ENCODE measurements at places on chromosomes 3 and 15.

GRCh38 chr3:4935347-4935746 lies 43.9 kb upstream of the BHLHE40 start:
- DNase-seq, result no peak

GRCh38 chr15:85429522-85429921 lies 49.1 kb downstream of the AKAP13 start:
- DNase-seq, result no peak

GRCh38 chr3:172359231-172359630 lies 89.0 kb downstream of the GHSR start:
- no peak for DNase-seq

GRCh38 chr3:161413855-161414210 lies 42.5 kb upstream of the SPTSSB start:
- DNase-seq, result no peak

DNA sequence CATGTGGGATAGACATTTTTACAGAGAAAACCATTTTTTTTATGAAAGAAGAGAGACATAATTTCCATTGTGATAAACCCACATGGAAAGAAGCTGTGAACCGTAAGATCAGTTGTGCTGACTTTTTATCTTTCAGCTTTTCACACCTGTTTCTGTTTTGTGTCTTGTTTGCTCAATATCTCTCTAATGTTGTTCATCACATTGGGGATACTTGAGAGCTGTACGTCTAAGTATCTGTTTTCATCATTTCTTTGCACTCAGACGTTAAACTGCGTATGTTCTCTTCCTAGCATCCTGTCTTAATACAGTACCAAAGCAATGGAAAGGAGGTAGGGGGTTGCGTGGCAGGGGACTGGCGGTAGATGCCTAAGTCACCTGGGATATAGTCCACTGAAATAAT lies 449.0 kb downstream of the NAALADL2 start:
- no peak for DNase-seq

DNA sequence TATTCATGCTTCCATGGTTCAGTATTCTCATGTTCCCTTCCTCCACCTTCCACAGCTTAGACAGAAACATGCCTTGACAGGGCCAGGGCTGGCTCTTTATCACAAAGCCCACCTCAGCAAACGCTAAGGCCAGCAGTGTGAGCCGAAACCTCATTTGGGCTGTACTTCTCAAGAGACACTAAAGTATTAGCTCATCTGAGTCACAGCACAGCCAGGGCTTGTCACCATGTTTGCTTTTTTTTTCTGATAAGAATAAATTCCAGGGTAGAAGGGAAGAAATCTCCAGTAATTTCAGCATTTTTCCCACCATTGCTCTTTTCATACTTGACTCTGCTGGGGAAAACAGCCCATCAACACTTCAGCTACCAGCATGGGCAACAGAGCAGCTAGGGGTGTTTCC lies 95.4 kb downstream of the MYLK start:
- DNase-seq, result no peak

DNA sequence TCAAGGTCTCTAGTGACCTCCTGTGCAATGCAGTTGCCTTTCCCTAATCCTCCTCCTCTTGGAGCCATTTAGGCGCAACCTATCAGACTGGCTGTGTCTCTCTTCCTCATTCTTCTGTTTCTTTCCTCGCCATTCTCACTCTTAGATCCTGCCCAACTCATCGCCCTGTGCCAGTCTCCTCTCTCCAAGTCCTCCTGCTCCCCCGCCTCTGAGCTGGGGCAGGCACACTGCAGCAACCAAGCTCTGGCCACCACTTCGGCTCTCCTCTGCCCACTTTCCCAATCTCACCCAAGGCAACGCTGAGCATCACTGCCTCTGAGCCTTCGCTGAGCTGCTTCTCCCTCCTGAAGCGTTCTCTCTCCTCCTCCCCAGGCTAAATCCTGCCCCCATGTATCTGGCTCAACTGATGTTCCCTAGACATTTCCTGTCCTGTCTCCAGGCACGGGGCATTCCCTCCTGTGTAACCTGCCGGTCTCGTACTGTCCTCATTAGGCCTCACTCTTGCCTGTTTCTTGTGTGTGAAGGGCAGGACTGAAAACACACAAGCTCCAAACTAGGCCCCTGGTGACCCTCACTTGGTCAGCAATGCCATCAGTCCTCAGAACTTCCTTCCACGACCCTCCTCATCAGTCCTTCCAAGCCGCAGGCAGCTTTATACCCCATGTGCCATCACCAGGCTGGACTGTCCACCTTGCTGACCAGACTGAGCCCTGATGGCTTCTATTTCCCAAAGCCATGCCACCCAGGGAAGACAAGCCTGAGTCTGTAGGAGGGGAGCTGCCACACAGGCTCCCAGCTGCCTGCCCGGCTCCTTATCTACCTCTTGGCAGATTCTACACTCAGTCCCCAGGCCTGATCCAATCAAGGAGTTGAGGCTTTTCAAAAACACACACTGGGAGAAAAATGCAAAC lies 85.6 kb downstream of the SEC22A start:
- no peak for DNase-seq

DNA sequence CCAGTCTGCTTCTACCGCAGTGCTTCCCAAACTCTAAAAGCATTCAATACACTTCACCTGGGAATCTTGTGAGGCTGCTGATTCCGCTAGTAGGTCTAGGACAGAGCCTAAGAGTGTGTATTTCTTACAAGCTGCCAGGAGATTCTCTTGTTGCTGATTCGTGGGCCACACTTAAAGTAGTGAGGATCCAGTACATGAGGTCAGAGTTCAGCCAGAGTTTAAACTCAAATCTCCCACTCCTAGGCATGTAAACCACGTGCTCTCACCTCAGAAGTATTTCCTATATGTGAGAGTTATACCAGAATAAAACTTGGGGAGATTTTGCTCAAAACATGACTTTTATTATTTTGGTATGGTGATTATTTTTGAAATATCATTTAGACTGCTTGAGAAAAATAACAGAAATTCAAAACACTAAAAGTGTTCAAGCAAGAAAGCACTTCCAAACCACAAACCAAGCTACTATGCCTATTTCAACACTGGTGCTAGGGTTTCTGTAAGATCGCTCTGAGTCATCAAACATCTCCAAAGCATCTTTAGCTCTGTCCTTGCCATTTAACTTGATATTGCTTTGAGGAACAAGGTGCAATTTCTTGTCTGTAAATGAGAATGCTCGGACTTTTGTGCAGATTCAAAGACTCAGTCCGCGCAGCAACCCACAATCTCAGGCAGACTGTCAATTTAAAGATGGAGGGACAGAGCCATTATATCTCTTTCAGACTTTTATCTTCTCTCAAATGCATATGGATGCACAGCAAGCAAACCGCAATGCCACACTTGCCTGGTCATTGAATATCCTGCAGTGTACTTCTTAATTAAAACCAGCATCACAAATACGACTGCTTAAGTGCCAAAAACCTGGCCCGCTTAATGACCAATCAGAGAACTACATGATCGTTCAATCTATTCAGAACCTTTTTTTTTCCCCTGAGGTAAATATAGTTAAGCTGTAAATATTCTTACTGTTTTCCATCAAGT lies 59.8 kb downstream of the AGTR1 start:
- no peak for DNase-seq

DNA sequence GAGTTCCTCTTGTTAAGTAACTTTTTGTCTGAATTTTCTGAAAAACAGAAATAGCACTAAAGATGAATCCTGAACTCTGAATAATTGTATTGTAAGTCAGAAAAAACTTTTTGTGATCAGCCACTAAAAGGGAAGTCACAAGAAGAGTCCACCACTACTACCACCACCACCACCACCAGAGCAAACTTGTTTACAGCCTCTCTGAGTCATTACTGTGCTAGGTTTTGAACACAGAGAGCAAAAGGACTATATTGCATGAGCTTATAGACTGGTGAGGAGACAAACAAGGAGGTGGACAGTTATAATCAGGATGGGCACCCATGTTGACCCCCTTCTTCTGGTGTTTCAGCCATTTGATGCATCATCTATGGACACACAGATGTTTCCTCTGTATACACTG lies 141.7 kb downstream of the IL5RA start:
- no peak for DNase-seq

DNA sequence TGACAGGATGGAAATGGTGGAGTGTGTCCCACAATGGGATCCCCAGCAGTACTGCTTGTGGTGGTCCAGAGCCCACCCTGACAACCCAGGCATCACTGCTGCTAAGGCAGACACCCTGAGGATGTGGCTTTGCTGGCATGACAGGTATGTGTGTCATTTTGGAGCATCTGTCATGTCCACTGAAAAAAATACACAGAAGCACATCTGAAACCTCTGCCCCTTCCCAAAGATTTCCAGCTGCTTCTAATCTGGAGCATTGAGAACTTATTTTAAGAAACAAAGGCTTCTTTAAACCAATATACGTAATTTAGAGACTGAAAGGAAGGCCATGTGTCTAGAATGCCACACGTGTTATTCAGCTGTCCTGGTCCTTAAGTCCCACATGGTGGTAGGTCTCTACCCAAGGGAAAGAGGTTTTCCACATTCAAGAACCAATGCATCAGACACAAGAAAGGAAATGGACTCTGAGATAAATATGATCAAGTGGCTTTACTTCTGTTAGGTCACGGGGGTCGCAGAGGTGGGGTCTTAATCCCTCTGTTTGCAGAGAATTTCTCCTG lies 88.3 kb downstream of the PDZRN3 start:
- DNase-seq, result no peak

DNA sequence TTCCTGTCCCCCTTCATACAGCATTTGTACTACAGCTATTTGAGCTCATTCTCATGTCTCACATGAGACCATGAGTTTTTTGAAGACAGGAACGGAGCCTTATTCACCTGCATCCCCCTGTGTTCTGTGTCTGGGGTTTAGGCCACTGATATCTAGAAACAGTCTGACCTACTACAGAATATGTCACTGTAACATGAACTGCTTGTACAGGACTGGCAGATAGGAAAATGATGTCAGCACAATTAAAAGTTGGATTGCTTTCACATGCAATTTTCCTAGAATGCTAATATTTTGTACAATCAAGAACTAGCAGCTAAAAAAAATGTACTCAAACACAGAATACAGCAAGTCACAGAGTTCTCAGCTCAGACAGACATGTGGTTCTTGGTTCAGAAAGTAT lies 90.8 kb upstream of the FGF12 start:
- DNase-seq, result no peak

GRCh38 chr3:30760040-30760695 lies 134.3 kb downstream of the GADL1 start:
- no peak for DNase-seq

DNA sequence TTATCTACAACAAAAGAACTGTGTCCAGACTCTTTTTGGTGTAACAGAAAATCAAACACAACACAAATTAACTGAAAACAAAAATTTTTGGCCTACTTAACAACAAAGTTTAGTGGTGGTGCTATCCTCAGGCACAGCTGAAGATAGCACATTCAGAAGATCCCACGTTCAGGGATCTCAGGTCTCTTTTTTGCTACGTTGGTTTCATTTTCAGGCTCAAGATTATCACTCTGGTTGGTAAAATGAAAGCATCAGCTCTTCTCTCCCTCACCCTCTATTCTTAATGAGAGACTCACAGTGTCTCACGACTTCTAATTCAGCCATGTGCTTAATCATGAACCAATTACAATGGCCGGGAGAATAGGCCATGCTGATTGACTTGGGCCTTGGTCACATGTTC lies 146.9 kb upstream of the PTPRG start:
- DNase-seq, result no peak

- no peak for DNase-seq
These were observed 145.9 kb downstream of the DNAJB8 start for GRCh38 chr3:128320551-128321340.

- DNase-seq, result no peak
These were observed 96.8 kb downstream of the ZNF385D start for GRCh38 chr3:21654241-21654640.

GRCh38 chr3:15989419-15989818 lies 185.1 kb upstream of the GALNT15 start:
- DNase-seq, result no peak

DNA sequence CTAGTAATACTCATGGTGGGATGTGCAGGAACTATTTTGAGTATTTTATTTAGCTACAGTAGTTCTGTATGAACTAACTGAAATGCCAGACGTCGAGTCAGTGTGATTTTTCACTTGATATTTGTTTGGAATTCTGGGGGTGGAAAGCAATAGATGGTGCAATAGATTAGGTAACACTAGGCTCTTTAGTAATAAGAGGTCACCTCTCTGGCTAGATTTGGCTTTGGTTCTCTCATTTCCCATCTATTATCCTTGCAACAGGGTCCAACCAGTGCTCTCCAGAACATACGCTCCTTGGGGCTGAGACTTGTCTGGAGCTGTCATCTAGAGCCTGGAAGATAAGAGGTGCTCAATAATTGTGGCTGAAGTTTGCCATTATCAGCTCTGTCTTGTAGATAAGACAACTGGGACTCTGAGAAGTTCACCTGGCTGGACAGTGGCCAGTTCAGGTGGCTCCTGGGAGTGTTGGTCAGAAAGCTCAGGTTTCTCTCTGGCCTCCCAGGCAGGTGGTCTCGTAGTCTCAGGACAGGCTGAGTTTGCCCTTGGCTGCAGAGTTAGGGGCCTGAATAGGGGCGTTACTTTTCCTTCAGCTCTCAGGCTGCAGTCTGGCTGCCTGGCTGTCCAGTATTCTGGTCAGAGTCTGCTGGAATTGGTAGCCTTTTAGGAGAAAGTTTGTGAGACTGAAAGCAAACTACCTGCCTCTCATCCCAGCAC lies 277.5 kb upstream of the RGMA start:
- no peak for DNase-seq

DNA sequence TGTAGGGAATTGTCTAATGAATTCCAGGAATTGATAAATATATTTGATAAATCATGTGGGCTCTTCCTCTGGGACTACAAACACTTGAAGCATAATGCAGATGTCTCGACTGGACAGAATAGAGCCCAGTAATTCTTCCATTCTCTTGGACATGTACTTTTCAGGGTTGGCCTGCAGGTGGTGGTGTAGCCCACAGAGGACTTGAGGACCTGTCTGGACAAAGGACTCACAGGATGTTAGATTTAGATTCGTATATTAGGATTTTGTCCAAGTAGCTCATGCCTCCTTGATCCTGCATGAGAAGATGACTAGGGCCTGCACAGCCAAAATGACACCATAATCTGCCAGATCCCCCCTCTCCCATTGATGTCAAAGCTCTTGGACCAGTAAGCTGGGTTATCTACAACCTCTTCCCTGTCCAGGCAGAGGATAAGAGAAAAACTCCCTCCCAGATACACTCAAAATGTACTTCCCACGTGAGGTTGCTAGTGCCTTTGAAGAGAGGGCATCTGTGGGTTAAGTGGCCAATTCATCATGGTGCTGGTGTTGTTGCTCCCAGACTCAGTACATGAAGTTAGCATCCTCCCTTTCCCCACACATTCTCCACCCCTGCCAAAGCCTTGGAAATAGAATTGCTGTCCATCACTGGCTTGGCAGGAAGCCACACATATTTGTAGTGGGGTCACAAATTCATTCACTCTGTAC lies 88.6 kb upstream of the ZNF280D start:
- DNase-seq, result peak; percentile 33

All from NCI-H345 (cell line).